Stimulated activated naive CD8-positive, alpha-beta T cell treated with anti-CD3 and anti-CD28 coated beads, Interleukin-15, amount 100 ng/mL, for 72 hours (primary cell): ENCODE measurements at places on chromosomes 12 and 14.

DNA sequence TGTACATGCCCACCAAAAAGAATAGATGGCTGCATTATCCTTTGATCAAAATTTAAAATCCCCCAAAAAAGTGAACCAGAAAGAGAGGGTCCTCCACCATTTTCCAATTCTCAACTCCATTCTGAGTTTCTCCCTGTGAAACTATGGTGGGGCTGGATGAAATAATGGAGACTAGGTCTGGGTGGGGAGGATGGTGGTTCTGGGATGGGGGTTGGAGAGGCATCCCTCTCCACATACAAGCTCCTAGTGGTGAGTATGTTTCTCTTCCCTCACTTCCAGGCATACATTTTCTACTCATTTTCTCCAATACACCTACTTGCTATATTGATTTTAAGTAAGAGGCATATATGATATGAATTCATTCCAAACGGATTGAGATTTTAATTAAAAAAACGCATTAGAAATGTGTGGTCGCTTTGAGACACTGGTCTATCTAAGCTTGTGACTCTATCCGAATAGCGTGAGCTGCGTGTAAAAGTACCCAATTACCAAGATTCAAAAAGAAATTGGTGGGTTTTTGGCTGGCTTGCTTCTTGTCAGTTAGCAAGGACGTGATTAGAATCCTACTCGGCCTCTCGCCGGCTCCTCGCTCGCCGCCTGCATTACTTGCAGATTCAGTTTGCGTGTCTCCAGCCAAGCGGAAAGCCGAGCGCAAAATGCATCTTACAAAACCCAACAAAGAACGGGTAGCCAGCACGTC lies 3.4 kb downstream of the ASCL1 start:
- DNase-seq = no peak

DNA sequence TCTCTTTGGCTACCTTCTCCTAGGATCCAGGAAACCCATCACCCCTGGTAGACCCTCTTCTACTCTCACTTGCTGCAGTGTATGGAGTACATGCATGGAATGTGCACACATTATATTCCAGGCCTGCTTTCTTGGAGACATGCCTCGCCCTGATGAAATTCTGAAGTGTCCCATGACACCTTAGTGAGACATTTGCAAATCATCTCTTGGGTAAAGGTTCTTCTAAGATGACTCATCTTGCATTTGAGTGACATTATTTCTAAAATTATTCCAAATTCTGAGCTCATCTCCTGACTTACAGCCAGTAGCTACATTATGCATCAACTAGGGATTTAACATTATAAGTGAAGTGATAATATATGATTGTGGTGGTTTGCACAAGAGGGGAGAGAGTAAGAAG lies 49.8 kb downstream of the SDR9C7 start:
- DNase-seq = no peak

DNA sequence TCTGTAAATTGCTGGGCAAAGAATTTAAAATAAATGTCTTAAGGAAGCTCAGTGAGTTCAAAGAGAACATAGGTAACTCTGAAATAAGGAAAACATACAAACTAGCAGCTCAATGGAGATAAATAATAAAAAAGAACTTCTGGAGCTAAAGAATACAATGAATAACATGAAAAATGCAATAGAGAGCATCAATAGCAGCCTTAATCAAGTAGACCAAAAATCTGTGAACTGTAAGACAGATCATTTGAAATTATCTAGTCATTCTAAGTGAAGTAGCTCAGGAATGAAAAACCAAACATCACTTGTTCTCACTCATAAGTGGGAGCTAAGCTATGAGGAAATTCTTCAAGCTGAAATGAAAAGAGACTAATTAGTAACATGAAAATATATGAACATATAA lies 5.8 kb upstream of the ABCC9 start:
- no peak for DNase-seq

GRCh38 chr14:55518391-55518790 lies 61.6 kb upstream of the KTN1 start:
- no peak for DNase-seq

GRCh38 chr12:65454115-65454787 lies 175.8 kb downstream of the MSRB3 start:
- DNase-seq = no peak

GRCh38 chr14:61511558-61511948 lies 183.8 kb upstream of the HIF1A start:
- DNase-seq = peak; percentile 77

- DNase-seq = no peak
Measured at GRCh38 chr12:48420039-48420775, 52.2 kb upstream of the ANP32D start.

- DNase-seq = no peak
Measured at GRCh38 chr12:124554429-124555029, 12.9 kb downstream of the NCOR2 start.
